ENCODE measurements at places on chromosomes 2 and 18. TPM values are rescaled to one million over a fixed set of nuclear protein-coding genes. Genes with fewer than 3 reads are reported as not detected.

GRCh38 chr18:22230471-22230945, 61.1 kb downstream of the GATA6 start:
- DNase-seq = no peak

DNA sequence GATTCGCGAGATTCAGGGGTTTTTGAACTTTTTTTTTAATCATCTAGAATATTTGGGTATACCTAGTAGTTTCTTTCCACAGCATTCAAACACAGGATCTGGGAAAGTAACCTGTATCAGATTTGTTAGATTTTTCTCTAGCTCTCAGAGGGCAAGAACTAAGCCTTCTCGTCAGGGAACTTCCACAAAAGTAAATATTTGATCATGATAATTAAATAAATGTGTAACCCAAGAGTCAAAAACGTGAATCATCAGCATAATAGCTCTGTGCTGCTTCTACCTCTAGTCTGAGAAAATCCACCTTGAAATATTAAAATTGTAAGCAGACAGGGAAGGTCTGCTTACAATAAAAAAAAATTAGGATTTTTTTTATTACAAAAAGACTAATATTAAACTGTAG, 225.7 kb upstream of the SPOPL start:
- no peak for DNase-seq

GRCh38 chr2:163551616-163552373, 184.0 kb downstream of the FIGN start:
- DNase-seq = no peak

DNA sequence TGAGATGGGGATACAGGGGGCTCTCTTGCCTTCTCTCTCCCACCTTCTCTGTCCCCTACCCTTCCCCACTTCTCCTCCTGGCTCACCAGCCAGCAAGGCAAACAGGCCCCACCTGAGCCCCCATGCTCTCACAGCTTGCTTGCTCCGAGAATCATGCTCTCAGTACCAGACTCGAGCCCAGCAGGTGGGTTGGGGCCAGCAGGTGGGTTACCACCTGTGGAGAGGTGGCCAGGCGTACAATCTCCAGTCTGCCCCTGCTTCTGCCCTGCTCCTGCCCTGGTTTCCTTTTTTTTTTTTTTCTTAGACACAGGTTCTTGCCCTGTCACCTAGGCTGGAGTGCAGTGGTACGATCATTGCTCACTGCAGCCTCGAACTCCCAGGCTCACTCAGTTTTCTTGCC, 214.5 kb downstream of the SH3RF3 start:
- no peak for DNase-seq

GRCh38 chr2:117639401-117639800, 175.1 kb upstream of the DDX18 start:
- no peak for DNase-seq

Gene SIX3
- total RNA-seq = not detected

DNA sequence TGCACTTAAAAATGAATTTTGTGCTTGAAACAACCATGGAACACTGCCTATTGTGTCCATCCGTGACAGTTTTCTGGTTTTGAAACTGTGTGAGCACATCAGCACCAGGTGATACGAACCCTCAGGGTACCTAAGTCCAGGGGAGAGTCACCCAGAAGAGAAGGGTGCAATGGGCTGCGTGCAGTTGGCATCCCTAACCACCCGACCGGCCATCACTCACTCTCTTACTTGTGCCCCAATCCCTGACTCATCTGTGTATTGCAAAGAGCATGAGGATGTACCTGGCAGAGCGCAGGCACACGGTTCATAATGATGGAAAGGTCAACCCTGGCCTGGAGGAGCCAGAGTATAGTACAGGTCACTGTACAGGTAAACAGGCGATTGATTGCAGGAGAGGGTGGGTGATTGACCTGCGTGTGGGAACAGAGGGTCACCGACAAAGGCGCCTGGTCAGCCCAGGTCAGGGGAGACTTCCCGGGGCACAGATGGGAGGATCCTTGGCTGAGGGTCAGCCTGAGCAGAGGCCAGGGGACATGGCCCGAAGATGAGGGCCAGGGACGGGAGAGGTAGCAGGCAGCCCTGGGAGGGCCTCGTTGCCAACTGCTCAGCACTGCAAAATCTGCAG, 160.3 kb downstream of the SEPTIN10 start:
- no peak for DNase-seq

- DNase-seq = peak; percentile 70
Measured at GRCh38 chr2:19349911-19350677, 8.3 kb downstream of the OSR1 start.

DNA sequence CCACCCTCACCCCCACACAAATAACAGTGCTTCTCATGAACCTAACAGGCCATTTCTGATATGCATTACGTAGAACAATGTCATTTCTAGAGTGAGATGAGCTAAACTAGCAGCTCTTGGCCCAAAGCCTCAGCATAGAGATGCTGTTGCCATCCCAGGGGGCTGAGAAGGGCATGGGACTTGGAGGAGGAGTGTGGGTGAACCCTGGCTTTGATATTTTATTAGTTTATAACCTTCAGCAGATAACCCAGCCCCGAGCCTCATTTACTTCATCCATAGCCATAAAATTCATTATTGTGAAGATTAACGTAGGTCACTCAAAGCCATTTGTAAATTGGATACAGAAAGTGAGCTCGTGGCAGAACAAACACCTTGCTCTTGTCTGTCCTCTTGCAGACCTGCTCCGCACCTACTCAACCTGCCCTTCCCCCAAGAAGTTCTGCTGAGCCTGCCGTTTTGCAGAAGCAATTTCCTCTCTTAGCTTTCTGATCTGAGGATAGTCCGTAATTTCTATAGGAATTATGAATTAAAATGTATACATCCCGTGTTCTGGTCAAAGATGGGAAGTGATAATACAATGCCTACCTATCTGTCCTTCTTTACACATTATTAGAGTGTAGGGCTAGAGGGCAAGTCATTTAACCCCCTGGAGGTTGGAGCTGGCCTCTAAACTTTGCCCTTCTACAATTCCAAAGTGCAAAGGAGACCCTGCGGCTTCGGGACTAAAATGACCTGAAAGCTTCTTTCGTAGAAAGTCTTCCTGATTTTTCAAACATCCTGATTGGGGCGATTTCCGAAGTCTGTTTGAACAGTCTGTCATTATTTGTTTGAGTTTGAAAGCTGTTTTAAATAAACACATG, 187.4 kb downstream of the BCL2 start:
- no peak for DNase-seq

Gene CHRNG
- not detected for total RNA-seq

Gene PLA2R1
- 4.7 TPM for total RNA-seq

- no peak for DNase-seq
Measured at GRCh38 chr18:78731398-78732032, 248.1 kb upstream of the SALL3 start.

Measured in heart left ventricle (tissue), 16 donors.